RPMI7951 (cell line): ENCODE measurements at places on chromosomes 4 and X.
A peak's percentile ranks its signal among the peaks of the same experiment; 100 is the strongest.

GRCh38 chrX:117910216-117910615 lies 206.4 kb downstream of the KLHL13 start:
- DNase-seq, result no peak

- no peak for DNase-seq
These were observed 59.5 kb upstream of the CDKN2AIP start for GRCh38 chr4:183384983-183385382.

DNA sequence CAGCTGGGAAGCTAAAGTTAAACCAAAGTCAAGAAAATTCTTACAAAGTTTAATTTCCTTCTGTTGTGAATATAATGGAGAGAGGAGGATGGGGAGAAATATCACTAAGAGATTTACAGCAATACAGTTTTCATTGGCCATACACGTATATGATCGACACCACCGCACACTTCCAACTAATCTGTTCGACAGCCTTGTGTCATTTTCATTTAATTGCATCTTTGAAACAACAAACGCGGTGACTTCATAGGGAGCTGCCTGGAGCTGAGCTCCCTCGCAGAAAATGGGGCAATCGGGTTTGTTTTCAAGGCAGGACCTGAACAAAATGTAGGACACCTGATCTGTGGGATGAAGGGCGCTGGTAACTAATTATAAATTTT lies 1.3 kb downstream of the PTPN13 start:
- DNase-seq, result peak; percentile 40

DNA sequence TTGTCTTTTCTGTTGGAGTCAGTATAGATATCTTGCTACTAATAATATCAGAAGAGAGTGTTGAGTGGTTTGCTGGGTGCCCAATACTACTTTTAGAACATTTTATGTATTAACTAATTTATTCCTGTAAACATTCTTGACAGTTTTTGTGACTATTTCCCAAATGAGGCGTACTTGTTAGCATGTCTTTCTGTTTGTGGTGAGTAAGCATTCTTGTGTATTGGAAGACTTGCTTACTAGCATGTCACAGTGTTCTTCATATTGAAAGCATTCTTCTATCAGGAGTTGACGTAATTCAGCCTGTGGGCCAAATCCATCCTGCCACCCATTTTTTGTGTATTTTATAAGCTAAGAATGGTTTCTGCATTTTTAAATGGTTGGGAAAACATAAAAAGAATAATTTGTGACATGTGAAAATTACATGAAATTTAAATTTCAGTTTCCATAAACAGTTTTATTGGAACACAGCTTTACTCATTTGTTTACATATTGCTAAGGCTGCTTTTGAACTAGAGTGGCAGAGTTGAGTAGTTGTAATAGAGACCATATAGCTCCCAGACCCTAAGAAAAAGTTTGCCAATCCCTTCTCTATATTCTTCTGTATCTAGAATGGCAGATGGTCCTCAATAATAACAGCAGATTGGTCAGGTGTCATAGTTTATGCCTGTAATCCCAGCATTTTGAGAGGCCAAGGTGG lies 20.4 kb downstream of the REPS2 start:
- DNase-seq, result no peak

DNA sequence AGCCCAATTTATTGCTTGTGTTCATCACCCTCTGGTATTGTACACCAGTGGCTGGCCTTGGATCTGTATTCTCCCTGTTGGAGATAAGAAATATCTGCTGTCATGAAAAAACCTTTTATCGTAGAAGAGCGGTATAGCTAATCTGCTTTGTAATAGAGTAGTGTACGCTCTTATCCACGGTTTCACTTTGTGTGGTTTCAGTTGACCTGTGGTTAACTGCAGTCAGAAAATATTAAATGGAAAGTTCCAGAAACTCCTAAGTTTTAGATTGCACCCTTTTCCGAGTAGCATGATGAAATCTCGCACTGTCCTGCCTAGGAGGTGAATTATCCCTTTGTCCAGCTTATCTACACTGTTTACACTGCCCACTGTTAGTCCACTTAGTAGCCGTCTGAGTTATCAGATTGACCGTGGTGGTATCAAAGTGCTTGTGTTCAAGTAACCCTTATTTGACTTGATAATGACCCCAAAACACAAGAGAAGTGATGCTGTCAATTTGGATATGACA lies 42.4 kb downstream of the KDM6A start:
- peak; percentile 41 for DNase-seq

- no peak for DNase-seq
These were observed 198.4 kb downstream of the GLUD2 start for GRCh38 chrX:121245763-121246162.

GRCh38 chrX:70769659-70770227 lies 138.8 kb downstream of the TEX11 start:
- DNase-seq, result no peak

GRCh38 chr4:80252427-80252826 lies 14.0 kb upstream of the FGF5 start:
- DNase-seq, result no peak

- no peak for DNase-seq
These were observed 9.1 kb downstream of the AKAP17A start for GRCh38 chrX:1600406-1601050.

DNA sequence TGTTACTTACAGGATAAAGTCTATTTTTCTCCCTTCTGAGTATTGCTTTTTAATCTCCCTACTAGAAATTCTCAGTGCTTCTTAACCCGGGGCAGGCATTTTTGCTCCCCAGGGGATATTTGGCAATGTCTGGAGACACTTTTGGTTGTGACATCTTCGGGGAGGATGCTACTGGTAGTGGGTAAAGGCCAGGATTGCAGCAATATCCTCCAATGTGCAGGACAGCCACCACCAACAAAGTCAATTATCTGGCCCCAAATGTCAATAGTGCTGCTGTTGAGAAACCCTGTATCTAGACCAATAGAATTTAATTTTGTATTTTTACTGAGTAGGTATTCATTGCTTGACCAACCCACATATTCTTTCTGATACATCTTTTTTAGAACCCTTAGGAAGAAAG lies 669.5 kb upstream of the MAGEB2 start:
- DNase-seq, result no peak

- DNase-seq, result no peak
These were observed 14.9 kb downstream of the NSDHL start for GRCh38 chrX:152845618-152846240.

- DNase-seq, result peak; percentile 24
These were observed 201.4 kb downstream of the CCNG2 start for GRCh38 chr4:77358315-77358928.

GRCh38 chr4:183765251-183765911 lies 106.3 kb downstream of the TRAPPC11 start:
- DNase-seq, result no peak

DNA sequence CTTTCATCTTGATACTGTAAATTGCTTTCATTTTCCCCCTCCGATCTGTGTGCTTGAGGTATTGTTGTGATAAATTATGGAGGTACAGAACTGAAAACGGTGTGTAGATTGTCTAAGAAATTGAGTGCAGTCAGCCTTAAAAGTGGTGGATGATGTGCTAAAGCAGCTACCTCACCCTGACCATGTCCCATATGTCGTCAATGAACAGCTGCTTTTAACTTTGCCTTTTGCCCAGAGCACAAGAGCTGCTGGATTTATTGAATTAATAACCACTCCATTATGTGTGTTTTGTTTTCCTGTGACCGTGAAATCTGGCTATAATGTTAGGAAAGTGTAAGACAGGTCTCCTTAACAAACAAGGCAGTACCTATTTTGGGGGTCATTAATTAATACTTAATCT lies 581.9 kb upstream of the PITX2 start:
- DNase-seq, result no peak

GRCh38 chr4:52892880-52893279 lies 30.8 kb downstream of the RASL11B start:
- no peak for DNase-seq

DNA sequence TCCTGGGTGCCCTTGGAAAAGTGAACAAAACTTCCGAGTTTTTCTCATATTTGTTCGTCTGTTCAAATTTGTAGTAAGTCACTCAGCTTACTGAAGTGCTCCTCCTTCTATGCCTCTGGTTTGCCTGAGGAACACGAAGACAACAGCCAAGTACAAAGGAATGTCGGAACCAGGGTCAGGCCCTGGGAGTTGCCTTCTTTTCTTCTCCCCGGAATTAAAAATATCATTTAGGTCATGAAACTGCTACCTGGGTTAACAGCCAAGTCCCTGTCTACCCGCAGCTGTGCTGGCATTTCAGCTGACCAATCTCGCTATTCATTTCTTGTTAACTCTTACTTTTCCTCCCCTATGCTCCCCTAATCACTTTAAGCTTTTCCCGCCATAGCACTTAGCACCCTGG lies 137.6 kb upstream of the TEX13D start:
- DNase-seq, result no peak

- DNase-seq, result peak; percentile 74
These were observed 1.3 kb upstream of the FAT4 start for GRCh38 chr4:125313497-125313896.

- DNase-seq, result peak; percentile 26
These were observed 27.9 kb upstream of the FUNDC1 start for GRCh38 chrX:44570522-44570921.

GRCh38 chr4:10666616-10667015 lies 18.0 kb downstream of the CLNK start:
- no peak for DNase-seq

GRCh38 chr4:20443015-20443805 lies 191.5 kb downstream of the SLIT2 start:
- no peak for DNase-seq
